ENCODE measurements at places on chromosomes 2 and 18. TPM values are rescaled to one million over a fixed set of nuclear protein-coding genes. Genes with fewer than 3 reads are reported as not detected.

- DNase-seq = no peak
Observed at GRCh38 chr2:51027968-51028367, 4.0 kb downstream of the NRXN1 start.

DNA sequence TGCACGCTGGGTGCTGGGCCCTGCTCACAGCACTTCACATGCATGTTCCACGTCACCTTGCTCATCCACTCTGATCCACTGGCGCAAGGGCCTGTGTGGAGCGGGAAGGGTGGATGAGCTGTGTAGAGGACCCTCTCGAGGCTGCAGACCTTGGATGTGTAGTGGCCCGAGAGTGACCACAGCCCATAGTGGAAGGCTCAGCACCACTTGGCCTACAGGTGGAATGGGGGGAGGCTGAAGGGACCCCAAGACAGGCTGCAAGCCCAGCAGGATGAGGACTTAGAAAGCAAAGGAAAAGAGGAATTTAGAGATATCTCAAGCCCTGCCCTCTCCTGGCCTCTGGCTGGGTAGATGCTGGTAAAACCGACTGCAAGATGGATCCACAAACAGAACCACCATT lies 175.9 kb upstream of the COPS8 start:
- no peak for DNase-seq

DNA sequence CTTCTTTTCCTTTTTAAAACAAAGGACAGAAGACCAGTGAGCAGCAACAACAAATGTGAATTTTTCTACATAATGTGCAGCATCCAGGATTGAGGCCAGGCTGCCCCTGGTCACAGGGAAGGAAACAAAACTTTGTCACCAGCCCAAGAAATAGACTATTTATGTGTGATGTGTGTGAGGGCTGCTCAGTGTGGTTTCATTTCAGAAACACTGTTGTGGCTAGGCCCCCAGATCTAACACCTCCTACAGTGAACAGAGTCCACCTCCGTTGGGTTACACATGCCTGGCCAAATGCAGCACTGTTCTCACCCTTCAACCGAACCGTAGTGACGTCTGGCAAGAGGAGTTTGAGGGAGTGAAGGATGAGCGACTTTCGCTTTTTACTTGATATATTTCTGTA lies 146.3 kb upstream of the RIOK3 start:
- DNase-seq = no peak

DNA sequence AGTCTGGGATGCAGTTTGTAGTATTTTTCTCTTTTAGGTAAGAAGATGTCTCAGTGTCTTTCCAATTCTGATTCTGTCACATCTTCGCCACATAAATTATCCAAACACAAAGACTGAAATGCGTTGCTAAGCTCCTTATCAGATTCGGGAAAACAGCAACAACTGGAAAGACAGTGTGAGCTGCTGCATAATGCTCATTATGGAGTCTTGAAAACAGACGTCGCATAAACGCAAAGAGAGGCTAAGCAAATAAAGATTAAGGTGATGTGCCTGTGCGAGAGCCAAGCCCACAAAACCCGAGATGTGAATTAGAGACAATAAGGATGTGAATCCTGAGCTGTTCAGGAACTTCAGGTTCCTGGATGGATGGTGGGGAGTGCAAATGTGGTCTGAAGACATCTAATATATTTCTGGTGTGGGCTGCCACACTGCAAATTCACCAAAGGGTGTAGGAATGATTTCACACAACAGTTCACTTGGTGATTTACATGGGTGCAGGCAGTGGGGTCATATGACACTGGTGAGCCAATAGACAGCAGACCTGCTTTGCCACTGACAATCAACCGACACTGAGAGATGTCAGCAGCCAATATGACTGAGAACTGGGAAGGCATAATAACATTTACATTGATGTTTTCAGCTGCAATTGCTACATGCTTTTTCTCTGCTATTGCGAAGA lies 195.8 kb downstream of the MTX2 start:
- no peak for DNase-seq

DNA sequence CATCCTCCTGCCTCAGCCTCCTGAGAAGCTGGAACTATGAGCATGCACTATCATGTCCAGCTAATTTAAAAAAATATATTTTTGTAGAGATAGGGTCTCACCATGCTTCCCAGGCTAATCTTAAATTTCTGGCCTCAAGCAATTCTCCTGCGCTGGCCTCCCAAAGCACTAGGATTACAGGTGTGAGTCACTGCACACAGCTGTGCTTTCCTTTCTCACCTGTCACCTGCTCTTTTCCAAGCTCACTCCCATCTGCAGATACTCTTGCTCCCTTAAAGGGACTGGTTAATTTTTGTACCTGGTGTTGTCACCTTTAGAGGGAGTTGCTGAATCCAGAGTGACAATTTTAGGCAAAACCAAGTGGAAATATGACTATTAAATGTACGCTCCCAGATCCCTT lies 178.2 kb downstream of the LOXHD1 start:
- no peak for DNase-seq

DNA sequence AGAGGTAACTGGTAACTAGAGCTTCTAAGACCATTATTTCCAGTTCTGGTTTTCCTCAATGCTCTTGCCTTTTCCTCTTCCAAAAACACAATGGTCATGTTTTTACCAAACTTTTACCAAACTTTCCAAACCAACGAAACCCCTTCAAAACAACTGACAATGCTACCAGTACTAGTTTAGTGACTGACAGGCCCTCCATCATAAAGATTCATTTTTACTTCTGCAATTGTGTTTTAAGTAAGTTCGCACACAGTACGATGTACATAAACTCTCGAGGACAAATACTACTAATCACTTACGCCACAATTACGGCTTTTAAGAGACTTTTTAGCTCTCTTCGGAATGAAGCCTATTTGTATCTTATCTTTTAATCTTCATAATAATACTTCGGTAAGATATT lies 900 bp downstream of the C18orf32 start:
- DNase-seq = no peak

Gene GTF2A1L
- total RNA-seq = not detected

Gene SLC16A14
- 3.0 TPM for total RNA-seq

- DNase-seq = no peak
Observed at GRCh38 chr2:55721596-55722215, 28.1 kb upstream of the PNPT1 start.

Gene TMEM169
- 0.62 TPM for total RNA-seq

- no peak for DNase-seq
Observed at GRCh38 chr18:35334821-35335220, 9.4 kb downstream of the ZNF24 start.

- DNase-seq = no peak
Observed at GRCh38 chr2:183063083-183063482, 15.5 kb upstream of the DUSP19 start.
